Liver (tissue), 10 donors: ENCODE measurements at places on chromosomes 5 and 9. TPM values are rescaled to one million over a fixed set of nuclear protein-coding genes. Genes with fewer than 3 reads are reported as not detected.

FGF10 gene
- 0.25 TPM for total RNA-seq

PLEKHG4B gene
- total RNA-seq, result not detected

CCL28 gene
- 0.37 TPM for total RNA-seq

S1PR3 gene
- total RNA-seq, result 4.5 TPM

ACTBL2 gene
- not detected for total RNA-seq

MARCHF11 gene
- not detected for total RNA-seq

GKAP1 gene
- 6.1 TPM for total RNA-seq

GALNT12 gene
- 0.25 TPM for total RNA-seq

RPL7A gene
- 930 TPM for total RNA-seq

ARID3C gene
- total RNA-seq, result 2.2 TPM

GRCh38 chr5:132370971-132371602 lies 1.6 kb downstream of the SLC22A5 start:
- DNase-seq, result no peak
- no peaks in the 10 kb centered on the region for H3K27me3 ChIP-seq
- no peak overlapping the region for H3K27ac ChIP-seq
- H3K4me1 ChIP-seq, result peaks cover 17% of the 10 kb centered on the region

DNA sequence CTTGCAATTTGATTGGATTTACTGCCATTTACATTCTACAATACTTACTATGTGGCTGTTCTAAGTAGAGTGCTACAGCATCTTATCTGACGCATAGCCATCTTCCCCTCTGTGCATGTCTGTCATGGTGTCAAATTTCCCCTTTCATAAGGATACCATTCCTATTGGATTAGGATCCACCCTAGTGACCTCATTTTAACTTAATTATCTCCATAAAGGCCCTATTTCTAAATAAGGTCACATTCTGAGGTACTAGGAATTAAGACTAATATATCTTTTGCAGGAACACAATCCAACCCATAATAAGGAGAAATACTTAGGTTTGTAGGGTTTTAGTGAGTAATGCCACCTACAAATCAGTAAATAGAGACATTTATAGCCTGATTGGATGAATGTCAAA lies 268.0 kb downstream of the ADAMTSL1 start:
- H3K27ac ChIP-seq, result no peak overlapping the region
- no peaks in the 10 kb centered on the region for H3K27me3 ChIP-seq
- H3K4me1 ChIP-seq, result no peaks in the 10 kb centered on the region
- no peak overlapping the region for H3K4me3 ChIP-seq

- no peak overlapping the region for H3K4me3 ChIP-seq
- H3K27me3 ChIP-seq, result no peaks in the 10 kb centered on the region
- no peak overlapping the region for H3K27ac ChIP-seq
- no peaks in the 10 kb centered on the region for H3K36me3 ChIP-seq
Observed at GRCh38 chr5:35717718-35718117, 100.1 kb downstream of the SPEF2 start.

GRCh38 chr9:84111726-84112125 lies 131.1 kb downstream of the RMI1 start:
- no peak for DNase-seq
- no peaks in the 10 kb centered on the region for H3K36me3 ChIP-seq
- no peaks in the 10 kb centered on the region for H3K27me3 ChIP-seq
- H3K27ac ChIP-seq, result no peak overlapping the region
- H3K4me1 ChIP-seq, result no peaks in the 10 kb centered on the region
- no peak overlapping the region for H3K4me3 ChIP-seq

DNA sequence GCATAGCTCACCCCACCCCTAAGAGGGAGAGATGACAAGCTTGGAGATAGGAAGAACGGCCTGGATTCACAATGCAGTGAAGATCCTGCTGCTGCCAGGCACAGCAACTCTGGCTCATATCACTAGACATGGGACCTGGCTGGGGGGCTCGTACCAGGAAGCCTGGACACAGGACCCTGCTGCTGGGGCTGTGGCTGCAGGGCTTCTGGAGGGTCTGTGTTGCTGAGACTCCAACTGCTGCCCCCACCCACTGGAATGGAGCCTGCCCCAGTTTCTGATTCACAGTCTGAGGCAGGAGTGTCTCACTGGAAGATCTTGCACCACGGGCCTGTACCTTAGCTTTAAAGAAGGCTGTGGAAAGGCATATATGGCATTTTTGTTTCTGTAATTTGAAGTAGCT lies 31.0 kb upstream of the GLRX start:
- peak overlapping the region; percentile 72 for H3K4me3 ChIP-seq
- no peaks in the 10 kb centered on the region for H3K36me3 ChIP-seq
- no peaks in the 10 kb centered on the region for H3K27me3 ChIP-seq

- no peaks in the 10 kb centered on the region for H3K27me3 ChIP-seq
- no peak for DNase-seq
- no peaks in the 10 kb centered on the region for H3K4me1 ChIP-seq
- H3K27ac ChIP-seq, result no peak overlapping the region
Observed at GRCh38 chr9:37284636-37285035, 137.9 kb upstream of the GRHPR start.

GRCh38 chr9:86724529-86724928 lies 222.8 kb downstream of the GAS1 start:
- peaks cover 18% of the 10 kb centered on the region for H3K4me1 ChIP-seq
- H3K36me3 ChIP-seq, result no peaks in the 10 kb centered on the region
- H3K4me3 ChIP-seq, result no peak overlapping the region
- H3K27ac ChIP-seq, result no peak overlapping the region

DNA sequence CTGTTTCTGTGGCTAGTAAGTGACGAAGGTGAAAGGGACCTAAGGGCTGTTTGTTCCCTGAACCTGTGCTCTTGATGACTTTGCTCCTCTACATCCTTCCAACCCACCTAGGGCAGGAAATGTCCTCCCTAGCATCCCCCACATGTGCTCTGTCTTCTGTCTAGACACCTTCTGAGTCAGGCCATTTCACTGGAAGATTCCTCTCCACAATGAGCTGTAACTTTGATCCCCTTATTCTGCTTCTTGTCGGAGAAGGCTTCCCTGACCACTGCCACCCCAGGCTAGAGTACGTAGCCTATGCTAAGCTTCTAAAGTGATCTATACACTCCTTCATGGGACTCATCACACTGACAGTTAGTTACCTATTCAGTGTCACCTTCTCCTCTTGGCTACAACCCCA lies 21.7 kb downstream of the SPAAR start:
- no peaks in the 10 kb centered on the region for H3K4me1 ChIP-seq
- no peak overlapping the region for H3K27ac ChIP-seq
- H3K4me3 ChIP-seq, result no peak overlapping the region

DNA sequence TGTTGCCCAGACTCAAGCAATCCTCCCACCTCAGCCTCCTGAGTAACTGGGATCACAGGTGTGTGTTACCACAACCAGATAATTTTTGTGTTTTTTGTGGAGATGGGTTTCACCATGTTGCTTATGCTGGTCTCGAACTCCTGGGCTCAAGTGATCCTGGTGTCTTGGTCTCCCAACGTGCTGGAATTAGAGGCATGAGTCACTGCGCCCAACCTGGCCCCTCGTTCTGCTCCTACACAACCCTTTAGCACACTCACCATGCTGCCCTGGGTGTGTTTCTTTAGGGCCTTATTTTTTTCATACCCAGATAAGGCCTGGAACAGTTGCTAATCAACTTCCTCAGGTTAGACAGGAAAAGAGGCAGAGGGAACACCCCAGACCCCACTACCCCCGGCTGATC lies 2.6 kb downstream of the PDZD2 start:
- no peaks in the 10 kb centered on the region for H3K27me3 ChIP-seq
- DNase-seq, result no peak
- no peaks in the 10 kb centered on the region for H3K36me3 ChIP-seq
- H3K27ac ChIP-seq, result no peak overlapping the region

DNA sequence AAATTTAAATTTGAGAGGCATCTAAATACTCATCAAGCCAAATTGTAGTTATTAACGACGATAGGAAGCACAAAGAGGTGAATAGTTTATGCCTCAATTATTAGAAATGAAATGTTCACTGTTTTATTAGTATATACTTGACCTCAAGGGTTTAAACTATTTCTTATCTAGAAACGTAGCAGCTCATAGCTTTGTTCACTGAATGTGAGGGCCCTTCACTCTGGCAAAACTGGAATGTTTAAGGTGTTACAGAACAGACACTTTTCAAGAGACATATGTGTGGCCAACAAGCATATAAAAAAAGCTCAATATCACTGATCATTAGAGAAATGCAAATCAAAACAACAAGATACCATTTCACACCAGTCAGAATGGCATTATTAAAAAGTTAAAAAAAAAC lies 151.2 kb upstream of the KCNN2 start:
- no peak overlapping the region for H3K27ac ChIP-seq
- DNase-seq, result no peak
- no peaks in the 10 kb centered on the region for H3K36me3 ChIP-seq
- no peak overlapping the region for H3K4me3 ChIP-seq

- no peak overlapping the region for H3K27ac ChIP-seq
- no peak overlapping the region for H3K4me3 ChIP-seq
- H3K27me3 ChIP-seq, result no peaks in the 10 kb centered on the region
- H3K4me1 ChIP-seq, result no peaks in the 10 kb centered on the region
Observed at GRCh38 chr9:69835277-69836080, 14.9 kb downstream of the CFAP95 start.

DNA sequence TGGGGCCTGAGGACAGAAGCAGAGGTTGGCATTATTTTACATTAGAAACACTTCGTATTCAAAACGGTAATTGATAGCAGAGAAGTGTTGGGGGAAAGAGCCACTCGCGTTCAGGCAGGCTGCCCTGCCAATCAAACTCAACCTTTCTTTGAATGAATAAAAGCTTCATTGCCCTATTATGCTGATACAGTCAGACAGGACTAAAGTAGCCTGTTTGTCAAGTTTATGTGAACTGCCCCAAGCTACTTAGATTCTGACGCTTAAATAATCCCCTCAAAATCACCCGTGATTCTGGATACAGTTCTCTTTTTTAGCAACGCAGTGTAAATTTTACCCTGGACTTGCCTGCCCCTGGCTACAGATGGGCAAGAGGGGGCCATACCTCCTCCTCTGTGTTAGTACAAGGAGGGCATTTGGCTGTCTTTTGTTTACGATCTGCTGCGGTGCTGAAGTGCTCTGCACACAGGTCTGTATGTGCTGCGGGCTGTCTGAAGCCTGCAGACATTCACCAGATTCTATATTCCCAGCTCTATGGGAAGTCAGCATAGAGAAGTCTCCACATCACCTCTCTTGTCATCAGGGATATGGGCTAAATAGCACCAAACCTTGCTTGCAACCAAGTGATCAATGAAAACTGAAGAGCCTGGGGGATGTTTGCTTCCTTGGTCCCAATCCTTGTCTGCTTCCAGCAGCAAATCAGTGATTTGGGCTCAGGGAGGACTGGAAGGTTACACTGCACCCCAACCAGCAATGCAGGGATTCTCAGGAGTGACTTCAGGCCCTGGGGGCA lies 218.4 kb downstream of the EBF1 start:
- no peak overlapping the region for H3K4me3 ChIP-seq
- no peaks in the 10 kb centered on the region for H3K27me3 ChIP-seq
- no peak for DNase-seq

- H3K4me1 ChIP-seq, result no peaks in the 10 kb centered on the region
- H3K4me3 ChIP-seq, result no peak overlapping the region
- no peak for DNase-seq
- H3K27ac ChIP-seq, result no peak overlapping the region
- no peaks in the 10 kb centered on the region for H3K36me3 ChIP-seq
Observed at GRCh38 chr5:150329881-150330876, 27.3 kb upstream of the TCOF1 start.

DNA sequence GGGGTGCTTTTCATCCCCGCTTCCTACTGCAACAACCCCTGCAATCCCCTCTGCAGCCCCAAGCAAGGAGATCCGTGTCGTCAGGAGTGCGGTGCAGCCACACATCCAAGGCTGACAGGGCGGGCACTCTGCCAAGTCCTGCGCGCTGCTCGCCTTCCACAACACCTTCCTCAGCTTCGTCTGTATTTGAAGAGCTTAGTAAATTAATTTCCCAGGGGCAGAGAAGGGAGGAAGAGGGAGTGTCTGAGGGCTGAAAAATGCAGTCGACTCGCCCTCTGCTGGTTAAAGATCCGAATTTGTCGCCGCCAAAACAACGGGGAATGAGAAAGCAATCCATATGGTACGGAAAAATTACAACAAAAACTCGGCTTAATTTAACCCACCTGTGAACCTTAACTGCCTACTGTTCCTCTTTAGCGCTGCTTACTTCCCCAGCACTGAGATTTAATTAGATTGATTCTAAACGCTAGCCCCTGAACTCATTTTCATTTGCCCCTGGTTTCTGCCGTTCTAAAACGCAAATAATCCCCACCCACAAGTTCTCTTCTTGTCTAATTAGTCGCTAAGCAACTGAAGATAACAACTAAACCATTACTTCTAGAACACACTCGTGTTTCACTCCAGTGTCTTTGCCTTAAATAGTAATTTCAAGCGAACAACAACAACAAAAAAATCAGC lies 10.9 kb upstream of the PCDHB1 start:
- H3K4me1 ChIP-seq, result no peaks in the 10 kb centered on the region
- H3K27me3 ChIP-seq, result peaks cover 9% of the 10 kb centered on the region
- no peaks in the 10 kb centered on the region for H3K36me3 ChIP-seq

DNA sequence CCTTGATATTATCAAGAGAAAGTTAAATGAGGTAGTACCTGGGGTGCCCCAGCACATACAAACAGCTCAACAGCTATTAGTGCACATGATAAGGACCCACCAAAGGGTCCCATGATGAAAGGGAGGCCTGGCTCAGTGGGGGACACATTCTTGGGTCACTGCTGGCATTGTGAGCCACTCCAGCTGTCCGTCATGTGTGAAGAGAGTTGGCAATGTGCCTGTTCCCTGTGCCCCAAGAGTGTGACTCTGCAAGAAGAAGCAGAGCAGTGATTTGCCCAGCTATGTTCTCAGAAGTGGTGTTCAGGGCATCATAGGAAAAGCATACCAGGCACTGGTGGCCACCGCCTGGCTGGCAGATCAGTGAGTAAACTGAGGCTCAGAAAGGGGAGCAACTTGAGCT lies 37.1 kb upstream of the TDRD7 start:
- peaks cover 2% of the 10 kb centered on the region for H3K36me3 ChIP-seq
- no peak overlapping the region for H3K27ac ChIP-seq
- no peak for DNase-seq
- no peaks in the 10 kb centered on the region for H3K27me3 ChIP-seq
- no peak overlapping the region for H3K4me3 ChIP-seq
- no peaks in the 10 kb centered on the region for H3K4me1 ChIP-seq

DNA sequence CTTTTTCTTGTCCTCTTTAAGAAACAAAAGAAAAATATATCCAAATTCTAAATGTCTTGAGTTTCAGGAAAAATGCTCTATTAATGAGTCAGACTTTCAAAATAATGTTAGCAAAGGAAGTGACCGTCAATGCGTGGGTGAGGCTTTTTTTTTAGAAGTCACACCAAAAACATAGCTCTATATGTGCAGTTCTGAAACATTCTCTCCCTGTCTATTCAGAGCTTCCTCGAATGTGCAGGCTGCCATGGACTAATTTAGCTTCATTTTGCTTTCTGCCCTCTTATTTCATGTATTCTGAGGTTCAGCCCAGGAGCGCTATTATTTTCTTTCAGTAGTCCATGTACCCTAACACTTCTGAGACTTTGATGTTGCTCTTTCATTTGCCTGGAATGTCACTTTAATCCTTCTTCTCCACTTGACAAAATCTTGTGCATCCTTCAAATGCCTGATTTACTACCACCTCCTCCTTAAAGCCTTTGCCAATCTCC lies 72.5 kb upstream of the RASA1 start:
- H3K27ac ChIP-seq, result no peak overlapping the region
- no peaks in the 10 kb centered on the region for H3K36me3 ChIP-seq
- H3K4me3 ChIP-seq, result no peak overlapping the region
